ENCODE measurements at places on chromosomes 1 and 21.

DNA sequence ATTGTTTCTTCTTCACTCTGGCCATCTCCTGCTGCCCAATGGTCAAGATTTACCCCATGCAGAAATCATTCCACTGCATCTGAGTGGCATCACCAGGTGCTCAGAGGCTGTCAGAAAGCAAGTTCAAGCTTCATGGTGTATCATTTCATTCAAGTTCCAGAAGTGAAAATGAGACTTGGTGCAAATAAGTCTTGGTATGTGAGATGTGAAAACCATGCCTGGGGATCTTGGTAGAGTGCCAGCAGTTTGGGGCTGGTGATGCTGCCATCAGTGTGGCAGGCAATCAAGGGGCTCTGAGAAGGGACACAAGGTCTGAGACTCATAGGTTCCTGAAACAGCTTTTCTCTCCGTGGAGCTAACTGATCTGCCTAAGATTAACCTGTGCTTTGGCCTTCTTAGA, 52.0 kb downstream of the CD2 start:
- DNase-seq, result no peak

GRCh38 chr1:202710070-202711045, at the start of gene SYT2:
Gene SYT2 (minus strand): TSS chr1:202710454. CDS start chr1:202605772, 104,682 bp downstream.
- DNase-seq, result no peak

- DNase-seq, result no peak
These were observed 9.4 kb downstream of the SLC25A44 start for GRCh38 chr1:156203331-156203730.

GRCh38 chr1:199302554-199302953, 663.7 kb downstream of the PTPRC start:
- no peak for DNase-seq

- no peak for DNase-seq
These were observed 269.7 kb downstream of the LMO4 start for GRCh38 chr1:87598429-87598828.

DNA sequence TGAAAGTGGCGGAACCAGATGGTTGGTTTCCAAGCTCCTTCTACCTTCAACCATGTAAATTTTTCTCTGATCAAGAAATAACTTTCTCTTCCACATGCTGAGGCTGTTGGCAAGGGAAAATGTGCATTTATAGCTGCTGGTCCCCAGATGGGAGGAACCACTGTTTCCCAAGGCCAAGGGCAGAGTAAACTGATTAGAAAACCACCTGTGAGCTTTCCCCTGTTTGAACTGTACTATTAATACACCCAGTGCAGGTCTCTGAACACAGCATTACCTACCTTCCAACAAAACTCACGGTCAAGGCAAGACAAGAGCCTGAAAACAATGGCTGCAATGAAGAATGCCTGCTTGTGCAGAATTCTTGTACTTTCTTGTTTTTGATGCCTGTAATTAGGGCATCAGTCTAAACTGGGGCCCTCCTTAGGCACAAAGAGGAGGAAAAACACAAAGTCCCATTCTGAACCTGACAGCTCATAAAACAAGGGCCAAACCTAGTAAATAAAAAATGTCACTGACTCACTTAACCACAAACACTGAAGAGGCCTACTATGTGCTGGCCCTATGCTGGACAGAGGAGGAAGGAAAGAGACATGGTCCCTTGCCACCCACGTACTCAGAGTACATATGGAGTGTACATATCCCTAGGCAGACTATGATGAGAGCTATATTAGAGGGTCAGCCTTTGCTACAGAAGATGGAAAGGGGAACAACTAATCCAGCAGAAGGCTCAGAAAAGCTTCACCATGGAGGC, 2.6 kb downstream of the MKNK1 start:
- DNase-seq, result no peak

DNA sequence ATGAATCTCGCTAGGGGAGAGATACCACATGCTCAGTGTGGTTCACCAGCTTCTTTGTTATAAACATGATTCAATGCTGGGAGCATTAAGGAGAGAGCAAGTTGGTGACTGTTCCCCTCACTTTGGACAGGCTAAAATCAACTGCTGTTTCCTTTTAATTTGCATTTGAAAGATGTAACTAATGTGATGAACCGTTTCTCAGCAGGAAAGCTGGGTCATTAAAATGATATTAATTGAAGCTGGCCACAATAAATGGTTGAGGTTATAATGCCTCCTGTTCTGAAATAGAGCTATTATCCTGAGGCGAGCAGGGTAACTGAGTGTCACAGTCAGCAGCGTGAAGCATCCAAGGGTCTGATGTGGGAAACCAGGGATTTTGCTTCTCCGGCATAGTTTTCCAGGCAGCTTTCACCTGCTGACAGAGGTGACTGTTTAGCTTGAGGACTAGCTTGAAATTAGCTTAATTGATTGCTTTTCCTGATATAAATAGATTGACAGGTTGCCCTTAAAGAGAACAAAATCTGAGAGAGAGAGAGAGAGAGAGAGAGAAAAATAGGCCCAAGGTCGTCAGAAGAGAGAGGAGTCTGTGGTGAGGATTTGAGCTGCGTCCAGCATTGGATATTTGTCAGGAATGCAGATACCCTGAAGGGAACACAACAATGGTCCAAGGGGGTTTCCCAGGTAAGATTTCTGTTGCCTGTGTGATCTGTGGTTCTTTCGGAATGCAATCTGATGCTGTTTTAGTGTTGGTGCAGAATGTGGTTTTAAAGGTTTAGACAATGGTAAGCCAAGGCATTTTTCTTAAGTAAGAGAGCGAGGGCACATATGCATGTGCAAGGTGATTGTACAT, 209.7 kb downstream of the PATJ start:
- DNase-seq, result no peak

DNA sequence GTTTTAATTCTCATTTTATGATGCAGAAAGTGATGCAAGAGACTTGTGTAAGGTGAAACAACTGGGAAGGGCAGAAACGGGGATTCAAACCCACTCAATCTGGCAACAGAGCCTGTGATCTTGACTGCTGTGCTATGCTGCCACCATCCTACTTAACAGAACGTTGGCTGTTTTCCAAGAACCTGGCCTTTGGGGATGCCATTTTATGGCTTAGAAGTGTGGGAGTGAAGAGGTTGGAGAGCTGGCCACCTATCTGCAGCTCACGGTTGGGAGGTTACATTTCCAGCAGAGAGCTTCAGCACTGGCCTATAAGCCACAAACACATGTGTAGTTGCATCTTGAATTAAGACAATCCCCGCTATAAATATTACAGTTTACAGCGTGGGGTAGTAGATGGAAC, 235.3 kb downstream of the PRDM2 start:
- no peak for DNase-seq

- no peak for DNase-seq
These were observed 6.8 kb downstream of the MIER1 start for GRCh38 chr1:66931590-66931989.

DNA sequence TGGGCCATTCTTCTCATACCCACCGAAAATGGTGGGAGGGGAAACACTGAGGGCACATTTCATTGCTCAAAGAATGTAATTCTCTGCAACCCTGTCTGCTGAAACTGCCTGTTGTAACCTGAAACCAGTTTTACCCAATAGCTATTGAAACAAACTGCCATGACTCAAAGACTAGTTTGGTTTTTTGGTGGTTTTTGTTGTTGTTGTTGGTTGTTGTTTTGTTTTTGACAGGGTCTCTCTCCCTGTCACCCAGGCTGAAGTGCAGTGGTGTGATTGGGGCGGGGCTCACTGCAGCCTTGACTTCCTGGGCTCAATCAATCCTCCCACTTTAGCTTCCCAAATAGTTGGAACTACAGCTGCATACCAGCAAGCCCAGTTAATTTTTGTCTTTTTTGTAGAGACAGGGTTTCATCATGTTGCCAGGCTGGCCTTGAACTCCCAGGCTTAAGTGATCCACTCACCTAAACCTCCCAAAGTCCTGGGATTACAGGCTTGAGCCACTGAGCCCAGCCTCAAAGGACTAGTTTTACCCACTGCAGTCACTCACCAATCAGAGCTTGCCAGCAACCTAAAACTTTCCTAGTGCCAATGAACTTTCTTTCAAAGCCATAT, 2.1 kb upstream of the IPP start:
- DNase-seq, result no peak

- DNase-seq, result no peak
These were observed 14.3 kb downstream of the GPR137B start for GRCh38 chr1:236156512-236157208.

DNA sequence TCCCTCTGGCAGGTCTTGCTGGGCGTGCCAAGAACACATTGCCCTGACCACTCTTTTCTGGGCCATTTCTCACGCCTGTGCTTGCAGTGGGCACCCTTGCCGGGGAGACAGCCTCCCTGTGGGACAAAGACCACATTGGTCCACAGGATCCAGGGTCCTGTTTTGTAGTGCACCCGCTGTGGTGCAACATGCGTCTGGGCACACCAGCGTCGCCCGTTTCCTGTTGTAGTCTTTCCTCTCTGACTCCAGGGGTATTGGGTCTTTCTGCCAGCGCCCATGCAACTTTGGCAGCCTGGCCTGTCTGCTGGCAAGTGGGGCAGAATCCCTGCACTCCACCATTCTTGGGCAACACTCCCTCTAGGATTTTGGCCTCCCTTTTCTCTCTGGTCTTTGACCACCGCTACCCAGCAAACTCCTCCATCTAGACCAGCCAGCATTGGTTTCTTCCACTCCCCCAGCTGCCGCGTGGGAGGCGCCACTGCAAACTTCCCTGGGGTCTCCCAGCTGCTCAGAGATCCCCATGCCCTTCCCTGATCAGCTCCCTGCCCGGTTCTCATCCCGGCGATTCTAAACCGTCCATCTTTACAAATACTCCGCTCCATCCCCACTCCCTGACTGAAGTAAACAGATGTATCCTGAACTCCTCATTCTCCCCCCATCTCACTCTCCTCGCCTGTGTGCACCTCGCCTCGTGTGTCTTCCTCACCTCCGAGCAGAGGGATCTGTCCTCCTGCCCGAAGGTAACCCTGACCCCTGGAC, 1.2 kb upstream of the TPRG1L start:
- no peak for DNase-seq

- no peak for DNase-seq
These were observed 90.6 kb upstream of the KCNJ15 start for GRCh38 chr21:38166173-38166535.

DNA sequence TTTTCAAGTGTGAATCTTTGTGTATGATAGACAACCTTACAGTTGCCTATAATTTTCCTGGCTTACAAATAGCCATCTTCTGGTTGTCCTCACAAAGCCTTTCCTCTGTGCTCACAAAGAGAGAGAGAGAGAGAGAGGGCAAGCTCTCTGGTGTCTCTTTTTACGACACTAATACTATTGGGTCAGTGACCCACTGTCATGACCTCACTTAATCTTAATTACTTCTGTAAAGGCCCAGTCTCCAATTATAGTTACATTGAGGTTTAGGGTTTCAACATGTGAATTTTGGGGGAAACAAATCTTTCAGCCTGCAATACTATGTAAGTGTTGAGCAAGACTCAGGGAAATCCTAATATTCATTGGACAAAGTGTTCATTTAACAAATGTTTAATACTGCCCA, 167.4 kb upstream of the COL11A1 start:
- no peak for DNase-seq

DNA sequence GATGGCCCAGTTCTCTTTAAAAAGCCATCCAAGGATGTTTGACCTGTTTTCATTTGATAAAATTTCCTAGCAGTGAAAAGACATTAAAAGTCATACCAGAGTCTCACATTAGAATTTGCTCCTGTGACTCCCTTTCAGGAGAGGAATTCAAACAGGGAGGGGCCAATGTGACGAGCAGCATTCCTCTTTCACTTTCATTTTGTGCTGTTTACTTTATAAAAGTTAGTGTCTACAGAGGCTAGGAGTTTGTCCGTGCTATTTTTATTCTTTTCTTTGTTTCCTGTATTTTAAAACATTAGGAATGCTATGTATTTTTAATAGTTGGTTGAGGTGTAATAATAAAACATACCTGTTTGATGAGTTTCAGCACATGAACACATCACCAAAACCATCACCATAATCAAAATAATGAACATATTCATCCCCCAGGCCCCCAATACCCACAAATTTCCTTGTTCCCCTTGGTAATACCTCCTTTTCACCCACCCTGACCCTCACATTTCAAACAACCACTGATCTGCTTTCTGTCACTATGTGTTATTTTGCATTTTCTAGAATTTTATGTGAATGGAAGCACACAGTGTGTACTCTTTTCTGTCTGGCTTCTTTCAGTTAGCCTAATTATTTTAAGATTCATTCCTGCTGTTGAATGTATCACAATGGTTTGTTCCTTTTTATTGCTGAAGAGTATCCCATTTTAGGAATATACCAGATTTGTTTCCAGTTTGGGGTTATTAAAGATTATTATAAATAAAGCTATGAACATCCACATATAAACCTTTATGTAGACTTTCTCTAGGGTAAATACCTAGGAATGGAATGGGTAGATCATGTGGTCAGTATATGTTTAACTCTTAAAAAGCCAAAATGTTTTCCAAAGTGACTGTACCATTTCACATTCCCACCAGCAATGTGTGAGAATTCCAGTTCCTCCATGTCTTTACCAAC, 129.5 kb downstream of the TENT5C start:
- no peak for DNase-seq

GRCh38 chr1:115411371-115412063, 73.5 kb upstream of the NGF start:
- DNase-seq, result no peak

- DNase-seq, result no peak
These were observed 18.6 kb upstream of the PADI1 start for GRCh38 chr1:17186216-17186909.

- DNase-seq, result no peak
These were observed 61.5 kb downstream of the SIPA1L2 start for GRCh38 chr1:232568331-232568852.

DNA sequence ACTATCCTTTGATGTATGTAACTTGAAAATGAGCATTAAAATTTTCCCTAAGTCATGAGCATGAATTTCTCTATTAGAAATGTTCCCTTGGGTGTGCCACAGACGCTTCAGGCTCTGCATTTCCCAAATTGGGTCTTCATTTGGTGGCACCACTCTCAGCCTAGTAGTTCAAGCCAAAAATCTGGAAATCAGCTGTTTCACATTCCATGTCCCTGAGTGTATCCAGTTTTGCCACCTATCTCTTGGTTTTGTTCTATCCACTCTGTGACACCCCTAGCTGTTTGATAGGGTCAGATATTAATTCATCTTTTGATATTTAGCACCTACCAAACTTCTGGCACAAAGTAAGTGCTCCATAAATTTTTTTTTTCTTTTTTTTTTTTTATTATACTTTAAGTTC, 89.5 kb upstream of the DPH5 start:
- no peak for DNase-seq

DNA sequence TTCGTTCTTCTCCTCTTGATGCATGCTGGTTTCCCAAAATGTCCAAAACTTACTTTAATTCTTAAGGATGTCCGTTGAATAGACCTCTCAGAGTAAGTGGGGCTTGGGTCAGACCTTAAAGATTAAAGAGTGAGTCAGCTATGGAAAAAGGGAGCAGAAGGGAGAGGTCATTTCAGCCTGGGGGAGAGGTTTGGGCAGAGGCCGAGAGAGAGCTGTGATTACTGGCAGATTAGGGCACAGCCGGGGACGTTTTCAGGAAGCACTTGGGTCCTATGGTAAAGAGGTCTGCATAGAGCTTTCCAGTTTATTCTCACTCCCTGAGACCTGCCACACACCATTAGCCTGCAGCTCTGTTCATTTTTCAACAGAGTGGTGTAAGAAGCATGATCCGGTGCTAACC, 14.0 kb upstream of the ST3GAL3 start:
- no peak for DNase-seq

- no peak for DNase-seq
These were observed 67.4 kb upstream of the PLA2G4A start for GRCh38 chr1:186761358-186761757.
